ENCODE measurements at places on chromosomes 16 and 17. TPM values are rescaled to one million over a fixed set of nuclear protein-coding genes. Genes with fewer than 3 reads are reported as not detected.

- DNase-seq, result no peak
These were observed 271.8 kb upstream of the AXIN2 start for GRCh38 chr17:65833214-65833613.

DNA sequence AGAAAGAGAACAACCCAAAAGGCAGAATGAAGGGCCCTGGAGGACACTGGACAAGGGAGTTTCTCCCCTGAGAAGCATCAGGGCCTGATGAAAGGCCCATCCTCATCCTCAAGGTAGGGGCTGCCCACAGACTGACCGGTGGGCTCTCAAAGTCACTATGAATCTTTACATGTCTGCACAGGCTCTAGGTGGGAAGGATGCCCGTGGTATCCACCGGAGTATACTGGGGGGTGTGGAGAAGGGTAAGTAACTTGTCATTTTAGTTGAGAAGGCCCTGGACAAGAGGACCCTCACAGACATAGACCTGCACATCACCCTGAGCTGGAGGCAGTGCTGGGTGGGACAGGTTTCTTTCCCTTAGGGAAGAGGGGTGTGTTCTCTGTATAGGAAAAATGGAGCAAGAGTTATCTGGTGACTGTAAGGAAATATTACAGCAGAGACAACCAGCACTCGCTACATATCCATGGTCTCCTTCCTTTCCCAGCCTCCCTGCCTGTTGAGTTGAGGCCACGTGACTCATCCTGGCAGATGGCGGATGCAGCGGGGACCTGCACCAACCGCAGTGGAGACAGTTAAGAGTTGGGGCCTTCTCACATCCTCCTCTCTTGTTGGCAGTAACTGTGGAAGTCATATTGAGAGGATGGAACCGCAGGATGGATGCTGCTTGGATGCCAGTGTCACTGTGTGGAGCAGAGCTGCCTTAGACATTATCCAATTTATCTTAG lies 45.6 kb upstream of the KCNJ12 start:
- DNase-seq, result no peak

- no peak for DNase-seq
These were observed 5.1 kb downstream of the CLCN7 start for GRCh38 chr16:1469693-1470201.

GRCh38 chr16:48000622-48001021 lies 155.2 kb downstream of the ABCC12 start:
- DNase-seq, result peak; percentile 17

DNA sequence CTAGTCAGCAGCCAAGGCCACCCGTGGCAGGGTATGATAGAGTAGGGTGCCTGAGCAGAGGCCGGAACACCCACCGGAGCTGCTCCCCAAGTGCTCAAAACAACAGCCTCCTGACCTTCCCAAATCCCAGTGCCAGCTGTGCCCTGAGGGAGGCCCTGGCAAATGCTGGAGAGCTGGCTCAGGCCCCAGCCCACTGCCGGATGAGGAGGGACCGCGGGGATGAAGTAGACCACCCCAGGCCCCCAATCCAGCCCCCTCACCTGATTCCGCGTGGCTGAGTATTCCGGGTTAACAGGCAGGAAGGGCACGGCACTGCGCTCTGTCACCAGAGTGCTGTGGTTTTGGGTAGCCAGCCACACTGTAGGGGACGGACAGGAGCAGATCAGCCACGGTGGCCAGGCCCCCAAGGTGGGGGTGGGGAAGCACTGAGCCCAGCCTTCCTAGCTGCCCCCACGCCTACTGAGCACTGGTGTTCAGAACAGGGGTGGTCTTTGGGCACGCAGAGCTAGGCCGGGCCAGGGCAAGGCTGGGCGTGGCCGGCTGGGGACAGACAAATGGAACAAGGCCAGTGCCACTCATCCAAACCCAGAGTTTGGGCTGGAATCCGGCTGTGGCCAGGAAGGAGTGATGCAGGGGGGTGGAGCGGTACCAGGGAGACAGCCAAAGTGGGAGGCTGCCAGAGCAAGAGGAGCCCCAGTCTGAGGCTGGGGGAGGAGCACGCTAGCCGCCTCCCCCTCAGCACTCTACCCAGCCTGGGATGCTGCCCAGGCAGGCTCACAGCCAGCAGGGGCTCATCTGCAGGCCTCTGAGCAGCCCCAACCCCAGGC lies 9.1 kb downstream of the TP53I13 start:
- no peak for DNase-seq

Gene PRSS27
- 4.2 TPM for total RNA-seq

Gene ARHGAP23
- total RNA-seq, result 177 TPM

Measured in osteocyte (in vitro differentiated cells).